Motor neuron (in vitro differentiated cells): ENCODE measurements at places on chromosomes 2 and 18. TPM values are rescaled to one million over a fixed set of nuclear protein-coding genes. Genes with fewer than 3 reads are reported as not detected.

Gene BOK
- total RNA-seq, result 1.9 and 2.1 TPM in 2 replicates

Gene KCNE4
- total RNA-seq, result 11.0 and 18.8 TPM in 2 replicates

Gene CPLX4
- total RNA-seq, result 2.2 TPM in 1 of 2 replicates, not detected in the other

Gene CD226
- 0.22 and 0.36 TPM in 2 replicates for total RNA-seq

Gene XDH
- total RNA-seq, result 0.57 and 1.3 TPM in 2 replicates
